ENCODE measurements at places on chromosomes 5 and 9.

DNA sequence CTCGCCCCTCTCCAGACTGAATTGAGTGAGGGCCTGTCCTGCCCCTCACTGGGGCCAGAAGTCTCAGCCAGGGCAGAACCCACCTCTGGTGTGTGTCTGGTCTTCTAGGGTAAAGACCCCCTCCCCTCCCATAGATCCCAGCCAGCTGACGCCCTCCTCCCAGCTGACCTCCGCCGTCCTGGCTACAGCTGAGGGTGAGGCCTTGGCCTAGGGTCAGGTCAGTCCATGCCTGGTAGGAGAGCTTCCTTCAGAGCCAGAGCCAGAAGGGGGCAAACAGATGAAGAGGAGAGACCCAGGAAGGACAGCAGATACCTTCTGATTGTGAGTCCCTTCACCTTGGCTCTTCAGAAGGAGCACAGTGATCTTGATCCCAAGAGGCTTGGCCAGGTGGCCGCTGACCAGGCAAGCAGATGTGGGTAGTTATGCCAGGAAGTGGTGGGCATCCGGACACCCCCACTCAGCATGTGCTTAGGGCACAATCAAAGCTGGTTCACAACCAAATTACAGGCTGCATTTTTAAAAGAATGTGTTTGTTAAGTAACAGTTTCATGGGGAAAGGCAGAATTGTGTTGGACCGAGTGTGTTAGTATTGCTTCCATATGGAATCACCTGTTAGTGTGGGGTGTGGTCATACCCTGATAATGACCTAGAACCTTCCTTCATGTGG is 29.9 kb downstream of the JADE2 start:
- DNase-seq = no peak

DNA sequence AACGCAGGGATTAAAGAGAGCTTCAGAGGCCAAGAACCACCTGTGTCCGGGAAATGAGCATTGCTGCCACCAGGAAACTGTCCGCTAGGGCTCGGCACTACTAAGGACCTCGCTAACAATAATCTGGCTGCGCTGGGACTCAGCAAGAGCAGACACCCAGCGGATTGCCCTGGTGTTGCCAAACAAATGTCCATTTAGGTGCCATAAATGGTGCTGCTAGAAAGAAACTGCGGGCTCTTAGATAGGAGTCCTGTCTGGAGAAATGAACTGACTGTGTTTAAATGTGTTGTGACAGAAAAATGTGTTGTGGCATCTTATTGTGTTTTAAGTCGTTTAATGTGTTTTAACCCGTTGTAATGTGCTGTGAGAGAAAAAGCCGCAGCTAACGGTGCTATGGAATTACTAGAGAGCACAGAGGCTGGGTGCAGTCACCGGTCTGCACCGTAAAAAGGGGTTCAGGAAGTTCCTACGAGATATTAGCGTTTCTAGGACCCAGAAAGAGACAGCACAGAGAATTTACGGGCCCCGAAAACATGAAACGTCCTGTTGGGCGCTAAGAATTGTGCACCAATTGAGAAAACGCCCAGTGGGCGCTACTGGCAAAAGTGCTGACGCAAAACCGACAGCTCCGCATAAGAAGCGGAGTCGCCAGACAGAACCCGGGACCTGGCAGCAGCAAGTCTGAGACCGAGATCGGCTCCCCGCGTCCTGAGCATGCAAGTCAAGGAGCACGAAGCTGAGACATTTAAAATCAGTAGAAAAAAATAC is 90.6 kb downstream of the ANXA2R start:
- no peak for DNase-seq

- no peak for DNase-seq
Observed at GRCh38 chr5:41686191-41686590, 175.8 kb upstream of the PLCXD3 start.

DNA sequence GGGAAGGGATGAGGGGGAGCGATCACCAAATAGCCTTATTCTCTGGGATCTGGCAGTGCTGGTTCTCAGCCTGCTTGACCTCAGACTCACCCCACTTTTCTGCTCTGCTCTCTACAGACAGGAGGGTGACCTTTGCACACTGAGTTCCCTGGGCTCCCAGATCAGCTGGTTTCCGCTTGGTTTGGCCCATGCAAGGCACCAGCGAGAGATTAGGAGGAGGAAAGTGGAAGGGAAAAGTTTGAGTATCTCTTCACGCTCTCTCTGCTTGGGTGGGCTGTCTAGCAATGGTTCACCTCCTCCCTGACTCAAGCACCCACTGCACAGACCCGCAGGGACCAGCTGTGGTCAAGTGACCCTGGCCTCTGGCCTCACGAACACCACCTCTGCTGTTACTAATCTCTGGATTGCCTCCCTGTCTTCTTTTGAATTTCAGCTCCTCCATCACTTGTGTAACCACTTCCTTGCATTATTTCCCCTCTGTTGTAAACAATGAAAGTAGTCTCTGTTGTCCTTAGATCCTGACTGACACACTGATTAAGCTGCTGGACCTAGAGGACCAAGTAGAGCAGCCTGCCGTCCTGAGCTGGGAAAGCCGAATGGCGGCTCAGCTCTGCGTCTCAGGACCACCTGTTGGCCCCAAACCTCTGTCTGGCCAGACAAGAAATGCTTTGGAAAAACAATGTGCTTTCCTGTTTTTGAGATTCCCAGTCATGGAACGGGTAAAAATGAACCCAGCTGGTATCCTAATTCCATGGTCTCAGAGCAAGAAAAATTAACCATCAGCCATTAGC is 186.6 kb downstream of the CRB2 start:
- DNase-seq = no peak

DNA sequence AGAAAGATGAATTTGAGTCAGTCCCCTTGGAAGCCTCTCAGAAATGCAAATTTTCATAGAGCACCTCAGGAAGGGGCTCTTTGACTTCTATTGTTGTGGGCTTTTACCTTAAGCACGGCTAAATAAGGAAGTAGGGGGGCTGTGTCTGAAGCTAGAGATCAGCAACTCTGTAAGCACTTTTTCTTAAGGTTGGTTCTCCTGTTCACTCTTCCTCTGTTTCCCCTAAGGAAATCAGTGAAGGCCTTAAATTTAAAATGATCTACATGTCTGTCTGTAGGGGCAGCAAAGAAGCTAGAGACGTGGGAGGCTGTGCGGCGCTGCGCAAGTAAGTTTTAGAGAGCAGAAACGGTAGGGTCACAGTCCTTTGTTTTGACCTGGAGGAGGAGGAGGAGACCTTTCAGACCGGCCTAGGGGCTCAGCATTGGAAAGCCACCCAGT is 1.2 kb upstream of the CDC14B start:
- no peak for DNase-seq

DNA sequence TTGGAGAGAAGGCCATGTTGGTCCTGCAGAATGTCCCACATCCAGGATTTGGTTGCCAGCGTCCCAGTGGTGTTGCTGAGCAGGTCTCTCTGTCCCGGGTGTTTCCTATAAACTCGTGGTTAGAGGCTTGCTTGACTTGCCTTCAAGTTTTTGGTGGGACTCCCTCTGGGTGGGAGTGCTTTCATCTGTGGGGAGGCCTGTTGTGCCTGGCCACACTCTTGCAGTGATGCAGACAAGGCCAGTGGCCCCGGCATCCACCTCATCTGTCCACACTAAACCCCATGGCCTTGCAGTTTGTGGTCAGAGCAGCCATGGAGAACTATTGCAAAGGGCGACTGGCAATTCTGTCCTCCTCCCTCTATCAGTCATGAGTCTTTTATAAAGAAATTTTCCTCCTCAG is 71.8 kb downstream of the PHF2 start:
- no peak for DNase-seq

DNA sequence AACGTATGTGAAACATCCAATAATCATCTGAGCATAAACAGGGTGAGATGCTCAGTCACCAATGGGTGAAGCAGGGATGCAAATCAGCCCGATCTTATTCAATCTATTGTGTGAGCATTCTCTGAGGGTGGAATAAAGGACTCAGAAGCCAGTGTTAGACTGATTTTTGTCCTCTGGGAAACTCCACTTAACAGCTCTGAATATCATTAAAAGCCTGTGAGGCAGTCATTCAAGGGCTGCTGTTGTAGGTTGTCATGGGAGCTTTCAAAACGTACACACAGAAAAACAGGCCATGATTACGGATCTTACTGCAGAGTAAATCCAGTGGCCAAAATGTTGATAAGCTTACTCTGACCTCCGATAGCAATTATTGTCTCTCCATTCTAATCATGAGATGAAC is 266.5 kb upstream of the EFNA5 start:
- no peak for DNase-seq

- peak; percentile 47 for DNase-seq
Observed at GRCh38 chr5:114449860-114450421, 88.1 kb downstream of the KCNN2 start.

- no peak for DNase-seq
Observed at GRCh38 chr5:159975462-159976019, 33.4 kb upstream of the TTC1 start.

DNA sequence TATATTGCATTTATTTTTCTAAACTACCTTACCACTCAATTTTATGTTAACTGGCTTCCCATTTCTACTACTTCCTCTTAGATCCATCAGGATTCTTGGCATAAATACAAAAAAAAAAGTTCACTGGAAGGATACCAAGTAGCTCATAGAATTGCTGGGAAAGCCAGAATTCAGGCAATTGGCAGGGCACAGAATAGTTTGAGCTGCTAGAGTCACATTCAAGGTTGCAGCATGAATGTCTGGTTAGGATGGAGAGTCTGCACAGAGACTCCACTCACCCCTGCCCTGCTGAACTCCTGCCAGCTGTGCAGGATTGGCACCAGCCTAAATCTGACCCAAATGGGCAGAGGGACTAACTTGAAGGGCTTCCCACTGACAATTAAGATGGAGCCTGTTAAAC is 4.9 kb upstream of the AMACR start:
- DNase-seq = no peak

DNA sequence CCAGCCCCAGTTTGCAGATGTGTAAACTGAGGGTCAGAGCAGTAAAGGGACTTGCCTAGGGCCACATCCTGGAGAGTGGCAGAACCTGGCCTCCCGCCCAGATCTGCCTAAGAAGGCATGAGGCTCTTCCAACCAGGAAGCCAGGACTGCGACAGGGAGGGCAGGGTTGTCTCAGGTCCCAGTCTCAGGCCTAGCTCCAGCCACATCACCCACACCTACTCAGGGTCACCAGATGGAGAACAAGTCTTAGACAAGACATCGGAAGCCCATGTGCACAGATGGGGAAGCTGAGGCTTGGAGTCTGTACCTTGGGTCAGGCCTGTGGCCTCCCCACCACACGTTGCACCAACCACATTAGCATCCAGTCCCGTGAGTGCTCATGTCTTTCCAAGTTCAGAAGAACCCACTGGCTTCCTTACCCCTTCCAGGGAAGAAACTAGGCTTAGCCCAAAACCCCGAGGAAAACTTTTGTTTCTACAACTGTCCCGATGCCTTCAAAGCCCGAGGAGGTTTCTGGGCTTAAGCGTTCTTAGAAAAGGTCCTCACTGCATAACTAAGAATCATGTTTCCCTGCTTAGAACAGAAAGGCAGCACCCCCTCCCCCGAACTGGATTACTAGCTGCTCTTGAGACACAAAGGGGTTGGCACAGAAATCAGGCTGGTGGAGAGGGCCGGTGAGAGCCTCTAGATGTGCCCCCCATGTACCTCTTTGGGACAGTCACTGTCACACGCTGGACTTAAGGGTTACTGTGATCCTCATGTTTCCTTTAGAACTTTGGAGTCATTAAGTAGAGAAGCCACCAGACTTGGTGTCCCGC is 2.2 kb downstream of the FAM78A start:
- DNase-seq = no peak

- DNase-seq = no peak
Observed at GRCh38 chr5:2735996-2736395, 15.5 kb downstream of the IRX2 start.

DNA sequence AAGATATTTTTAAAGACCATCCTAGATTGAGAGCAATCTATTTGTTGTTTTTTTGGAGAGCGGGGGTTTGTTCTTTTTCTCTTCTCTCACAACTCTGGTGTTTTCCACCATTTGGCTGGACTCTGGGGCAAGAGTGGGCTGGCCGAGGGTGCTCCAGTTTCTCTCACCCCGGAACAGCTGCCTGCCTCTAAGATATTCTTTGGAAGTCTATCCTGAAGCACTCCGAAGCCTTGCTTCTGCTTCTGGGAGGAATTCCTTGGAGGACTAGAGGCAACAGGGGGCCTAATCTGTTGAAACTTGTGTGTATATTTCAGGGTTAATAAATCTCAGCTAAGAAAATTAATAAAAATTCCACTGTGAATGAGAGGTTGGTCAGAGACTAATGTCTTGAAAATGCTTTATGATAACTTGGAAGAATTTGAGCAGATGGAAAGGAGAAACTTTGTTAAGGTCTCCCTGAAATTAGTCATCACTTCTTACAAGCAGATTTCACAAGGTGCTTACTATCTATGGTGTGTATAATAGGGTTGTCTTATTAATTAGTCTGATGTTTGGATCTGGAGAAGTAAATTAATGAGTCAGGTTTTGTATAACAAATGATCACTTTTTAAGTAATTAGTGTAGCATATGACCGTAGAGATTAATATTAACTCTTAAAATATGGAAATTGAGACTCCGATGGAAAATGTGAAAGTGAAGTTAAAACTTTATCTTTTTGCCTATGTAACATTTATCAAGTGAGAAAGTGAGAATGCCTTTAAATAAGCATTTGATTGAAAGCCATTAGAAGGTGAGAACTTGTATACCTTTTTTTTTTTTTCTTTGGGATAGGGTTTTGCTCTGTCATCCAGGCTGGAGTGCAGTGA is 4.0 kb downstream of the MAN2A1 start:
- no peak for DNase-seq

- no peak for DNase-seq
Observed at GRCh38 chr5:178730940-178731265, 444 bp upstream of the ZNF354A start.

GRCh38 chr5:150052956-150053712 is 33.2 kb downstream of the CSF1R start:
- no peak for DNase-seq

GRCh38 chr9:8389531-8389930 is 590.0 kb upstream of the DMAC1 start:
- no peak for DNase-seq

- no peak for DNase-seq
Observed at GRCh38 chr9:17847908-17848307, 269.0 kb downstream of the SH3GL2 start.

DNA sequence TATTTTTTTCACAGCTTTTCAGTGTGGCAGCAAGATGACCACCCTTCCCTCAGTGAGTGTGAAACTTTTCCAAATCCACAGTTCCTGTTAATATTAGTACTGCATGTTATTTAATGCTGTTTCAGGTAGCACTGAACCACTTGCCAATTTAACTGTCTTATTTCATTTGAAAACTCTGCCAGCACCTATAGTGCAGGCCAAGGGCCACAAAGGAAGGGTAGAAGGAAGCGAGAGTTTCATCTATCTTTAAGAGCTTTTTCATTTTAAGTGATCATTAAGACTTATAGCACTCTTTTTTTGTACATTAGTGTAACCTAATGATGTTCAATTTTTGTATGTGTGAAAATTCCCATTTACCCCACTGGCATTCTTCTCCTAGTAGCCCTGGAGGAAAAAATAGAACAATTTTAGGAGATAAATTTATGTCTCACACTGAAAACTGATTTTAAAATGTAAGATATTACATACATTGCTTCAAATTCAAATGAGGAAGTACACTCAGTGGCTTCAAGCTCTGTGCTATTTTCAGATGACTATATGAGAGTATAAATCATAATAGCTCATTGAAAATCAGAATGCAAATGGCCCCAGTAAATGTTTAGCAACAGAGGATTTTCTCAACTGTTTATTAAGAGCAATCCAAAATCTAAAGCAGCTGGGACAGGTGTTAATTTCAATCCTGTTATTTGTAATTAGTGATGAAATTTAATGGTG is 820.5 kb downstream of the PTPRD start:
- DNase-seq = no peak

All from NCI-H1092 (cell line).